ENCODE measurements at places on chromosomes 12 and 14.

DNA sequence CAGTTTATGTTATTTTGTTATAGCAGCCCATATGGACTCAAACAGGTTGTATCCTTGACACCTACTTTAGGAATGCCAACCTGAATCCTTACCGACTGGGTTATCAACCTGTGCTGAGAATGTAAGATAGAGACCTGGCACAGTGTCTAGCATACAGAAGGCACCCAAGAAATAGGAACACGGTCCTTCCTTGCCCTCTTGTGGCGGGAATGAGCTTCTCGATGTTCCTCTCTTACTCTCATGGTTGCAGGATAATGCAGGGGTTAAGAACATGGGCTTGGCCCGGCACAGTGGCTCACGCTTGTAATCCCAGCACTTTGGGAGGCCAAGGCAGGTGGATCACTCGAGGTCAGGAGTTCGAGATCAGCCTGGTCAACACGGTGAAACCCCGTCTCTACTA is 6.5 kb downstream of the C12orf43 start:
- no peak for DNase-seq

- no peak for DNase-seq
Measured at GRCh38 chr14:80186301-80186800, 25.0 kb downstream of the DIO2 start.

- peak; percentile 86 for DNase-seq
Measured at GRCh38 chr14:90545966-90546751, 149.3 kb downstream of the CALM1 start.

DNA sequence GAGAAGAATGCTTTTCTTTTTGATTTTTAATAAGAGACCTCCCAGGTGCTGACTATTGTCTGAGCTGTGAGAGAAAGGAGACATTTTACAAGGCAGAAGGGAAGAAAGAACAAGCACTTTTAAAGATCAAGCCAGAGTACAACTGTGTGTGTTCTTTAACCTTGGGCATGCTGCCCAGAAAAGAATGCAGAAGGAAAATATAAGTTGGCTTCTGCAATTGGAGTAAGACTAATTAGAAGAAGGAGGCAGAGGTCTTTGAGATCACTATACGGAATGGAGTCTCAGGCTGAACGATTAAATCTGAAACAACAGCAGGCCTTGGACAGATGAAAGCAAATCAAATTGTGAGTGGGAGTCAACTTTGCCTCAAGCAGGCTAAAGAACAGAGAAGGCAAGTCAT is 230.5 kb downstream of the ATP23 start:
- DNase-seq, result no peak

DNA sequence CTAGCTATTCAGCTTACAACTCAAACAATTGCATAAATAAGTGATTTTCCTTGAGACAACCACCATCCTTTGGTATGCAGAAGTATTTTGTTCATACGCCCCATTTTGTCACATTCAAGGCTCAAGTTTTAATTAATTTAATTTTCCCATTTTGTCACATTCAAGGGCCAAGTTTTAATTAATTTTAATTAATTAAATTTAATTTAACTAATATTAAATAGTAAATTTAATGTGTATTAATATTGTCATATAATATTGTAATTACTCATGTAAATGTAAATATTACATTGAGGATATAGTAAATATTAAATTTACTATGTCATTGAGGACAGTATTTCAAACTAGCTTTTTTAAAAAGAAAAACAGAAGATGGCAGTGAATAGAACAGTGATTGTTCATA is 216.8 kb upstream of the GARIN2 start:
- no peak for DNase-seq

DNA sequence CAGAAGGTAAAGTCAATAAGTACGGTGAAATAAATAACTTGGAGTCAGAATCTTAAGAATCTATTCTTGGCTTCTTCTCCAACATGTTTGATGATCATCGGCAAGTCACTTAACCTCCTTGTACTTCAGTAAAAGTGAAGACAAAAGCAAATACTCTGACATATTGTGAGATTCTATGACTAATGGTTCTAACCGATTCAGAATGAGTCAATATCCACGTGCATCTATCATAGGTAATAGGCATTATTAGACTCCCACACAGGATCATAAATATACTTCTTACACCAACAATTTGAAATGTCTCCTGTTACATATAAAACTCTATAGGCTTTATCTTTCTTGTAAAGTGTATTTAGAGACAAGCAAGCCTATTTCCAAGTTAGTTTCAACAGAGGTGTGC is 144.4 kb upstream of the ATXN7L3B start:
- DNase-seq, result no peak

DNA sequence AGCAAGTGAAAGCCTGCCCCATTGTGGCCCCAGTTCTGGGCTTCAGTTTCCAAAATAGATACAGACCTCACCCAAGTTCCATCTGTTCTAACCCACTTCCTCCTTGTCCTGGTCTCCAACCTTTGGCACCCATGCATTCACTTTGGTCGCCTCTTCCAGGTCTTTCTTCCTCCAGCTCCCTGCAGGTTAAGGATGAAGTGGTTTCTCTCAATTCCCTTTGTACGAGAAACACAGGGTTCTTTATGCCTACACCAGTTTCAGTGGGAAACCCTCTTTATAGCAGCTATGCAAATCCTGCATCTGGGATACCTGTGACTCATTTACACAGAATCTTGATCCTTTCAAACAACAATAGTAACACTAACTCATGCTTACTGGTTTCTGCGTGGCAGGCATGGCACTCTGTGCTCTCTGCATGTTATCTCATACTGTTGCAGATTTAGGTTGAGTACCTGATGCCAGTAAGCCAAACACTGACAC is 110.6 kb upstream of the AMIGO2 start:
- no peak for DNase-seq

DNA sequence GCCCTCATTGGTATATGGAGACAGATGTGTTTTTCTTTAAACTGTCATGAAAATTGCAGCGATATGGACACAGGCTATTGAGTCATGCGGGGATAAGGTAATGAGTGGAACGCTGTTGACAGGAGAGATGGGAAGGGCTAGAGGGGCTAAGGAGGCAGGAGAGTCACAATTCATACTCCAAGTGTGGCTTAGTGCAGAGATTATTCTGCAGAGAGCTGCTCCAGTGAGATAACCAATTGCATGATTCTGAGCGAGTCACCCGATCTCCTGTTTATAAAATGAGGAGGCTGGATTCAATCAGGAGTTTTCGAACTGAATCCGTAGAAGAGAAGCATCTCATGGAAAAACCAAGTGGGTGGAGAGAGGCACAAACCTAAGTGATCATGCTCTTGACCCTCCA is 106.4 kb upstream of the PLEKHG7 start:
- DNase-seq, result no peak

- DNase-seq, result no peak
Measured at GRCh38 chr12:64219145-64219544, 3.0 kb downstream of the KICS2 start.

DNA sequence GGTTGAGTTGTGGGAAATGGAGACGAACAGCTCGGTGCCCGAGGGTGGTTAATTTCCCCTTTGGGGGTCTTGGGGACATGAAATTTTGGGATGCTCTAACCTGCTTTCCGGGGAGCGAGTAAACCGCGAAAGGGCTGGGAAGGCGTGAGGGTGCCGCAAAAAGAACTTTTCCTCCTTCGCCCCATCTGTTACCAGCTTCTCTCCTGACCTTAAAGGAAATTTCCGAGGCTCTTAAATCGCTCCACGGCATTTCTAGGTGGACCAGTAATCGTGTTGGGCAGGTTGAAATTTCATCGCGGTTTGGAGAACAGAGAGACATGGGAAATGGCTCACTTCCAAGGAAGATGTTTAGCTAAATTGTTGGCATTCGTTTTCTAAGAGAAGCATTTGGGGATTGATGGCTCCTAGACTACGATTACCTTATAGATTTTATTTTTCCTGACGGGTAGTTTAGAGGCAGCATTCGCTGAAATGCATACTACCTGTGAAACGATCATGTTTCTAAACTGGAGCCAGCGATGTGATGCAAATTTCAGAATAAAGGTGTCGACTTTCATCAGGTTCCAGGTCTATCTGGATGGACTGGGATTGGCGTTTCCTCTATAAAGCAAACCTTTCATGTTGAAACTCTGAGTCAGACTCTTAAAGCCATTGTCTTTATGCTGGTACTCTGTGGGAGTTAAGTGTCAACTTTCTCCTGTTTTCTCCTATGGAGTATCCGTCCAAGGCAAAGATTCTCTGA is 414.5 kb downstream of the PCNX1 start:
- DNase-seq, result peak; percentile 35

DNA sequence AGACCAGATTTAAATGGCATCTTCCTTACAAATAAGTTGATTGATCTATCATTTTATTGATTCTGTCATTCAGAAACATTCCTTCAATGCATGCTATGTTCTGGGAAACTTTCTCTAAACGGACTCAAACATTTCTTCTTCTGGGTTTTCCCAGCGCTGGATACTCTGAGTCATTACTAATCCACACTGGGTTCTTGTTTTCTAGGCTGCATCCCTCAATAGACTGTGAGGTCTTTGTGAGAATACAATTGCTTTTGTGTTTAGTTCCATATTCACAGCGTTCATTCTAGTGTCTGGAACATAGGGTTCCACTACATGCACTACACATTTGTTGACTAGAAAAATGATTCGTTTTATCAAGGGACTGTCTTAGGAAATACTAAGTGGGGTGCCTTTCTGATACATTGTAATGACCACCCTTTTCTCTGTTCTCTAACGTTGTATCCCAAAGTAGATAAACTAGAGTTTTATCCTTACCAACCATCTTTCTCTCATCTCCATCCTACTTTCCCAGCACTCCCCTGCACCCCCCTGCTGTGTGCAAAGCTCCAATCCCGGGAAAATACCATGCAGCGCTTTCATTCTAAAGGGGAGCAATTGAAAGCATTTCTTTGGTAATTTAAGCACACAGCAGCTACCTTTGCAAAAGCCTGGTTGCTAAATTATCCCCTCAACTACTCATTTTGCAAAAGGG is 878.7 kb downstream of the DIO2 start:
- DNase-seq, result no peak

GRCh38 chr14:72420749-72421474 is 473.0 kb downstream of the DPF3 start:
- peak; percentile 91 for DNase-seq

- no peak for DNase-seq
Measured at GRCh38 chr12:124833693-124834122, 30.0 kb downstream of the SCARB1 start.

DNA sequence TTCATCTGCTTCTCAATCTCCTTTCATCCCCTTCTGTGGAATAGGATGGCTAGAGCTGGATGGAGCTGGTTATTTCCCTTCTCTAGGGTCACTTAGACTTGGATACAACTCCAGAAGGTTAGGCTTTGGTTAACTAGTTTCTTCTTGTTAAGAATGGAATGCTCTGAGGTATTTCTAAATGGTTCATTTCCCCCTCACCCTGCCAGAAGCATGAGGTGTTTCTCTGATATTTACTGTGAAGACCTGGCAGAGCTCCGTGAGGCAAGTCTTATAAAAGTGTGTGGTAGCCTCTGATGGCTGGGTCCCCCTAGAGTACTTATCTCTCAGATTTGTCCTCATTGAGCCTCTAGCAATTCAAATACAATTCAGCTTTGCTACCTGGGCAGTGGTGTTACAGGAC is 207.9 kb downstream of the SLC16A7 start:
- DNase-seq, result no peak

DNA sequence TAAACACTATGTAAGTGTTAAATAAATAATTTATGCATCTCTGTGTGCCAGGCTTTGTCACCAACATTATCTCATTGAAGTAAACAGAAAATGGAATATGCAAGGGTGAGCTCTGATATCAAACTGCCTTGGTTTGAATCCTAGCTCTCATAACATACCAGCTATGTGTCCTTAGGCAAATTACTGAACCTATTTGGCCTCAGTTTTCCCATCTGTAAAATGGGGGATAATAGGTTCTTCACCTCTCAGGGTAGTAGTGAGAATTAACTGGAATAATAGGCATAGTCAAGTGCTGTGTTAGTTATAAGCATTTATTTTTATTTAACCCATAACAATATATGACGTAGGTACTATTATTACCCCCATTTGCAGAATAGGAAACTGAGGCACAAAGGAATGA is 190.8 kb upstream of the SRRM4 start:
- no peak for DNase-seq

DNA sequence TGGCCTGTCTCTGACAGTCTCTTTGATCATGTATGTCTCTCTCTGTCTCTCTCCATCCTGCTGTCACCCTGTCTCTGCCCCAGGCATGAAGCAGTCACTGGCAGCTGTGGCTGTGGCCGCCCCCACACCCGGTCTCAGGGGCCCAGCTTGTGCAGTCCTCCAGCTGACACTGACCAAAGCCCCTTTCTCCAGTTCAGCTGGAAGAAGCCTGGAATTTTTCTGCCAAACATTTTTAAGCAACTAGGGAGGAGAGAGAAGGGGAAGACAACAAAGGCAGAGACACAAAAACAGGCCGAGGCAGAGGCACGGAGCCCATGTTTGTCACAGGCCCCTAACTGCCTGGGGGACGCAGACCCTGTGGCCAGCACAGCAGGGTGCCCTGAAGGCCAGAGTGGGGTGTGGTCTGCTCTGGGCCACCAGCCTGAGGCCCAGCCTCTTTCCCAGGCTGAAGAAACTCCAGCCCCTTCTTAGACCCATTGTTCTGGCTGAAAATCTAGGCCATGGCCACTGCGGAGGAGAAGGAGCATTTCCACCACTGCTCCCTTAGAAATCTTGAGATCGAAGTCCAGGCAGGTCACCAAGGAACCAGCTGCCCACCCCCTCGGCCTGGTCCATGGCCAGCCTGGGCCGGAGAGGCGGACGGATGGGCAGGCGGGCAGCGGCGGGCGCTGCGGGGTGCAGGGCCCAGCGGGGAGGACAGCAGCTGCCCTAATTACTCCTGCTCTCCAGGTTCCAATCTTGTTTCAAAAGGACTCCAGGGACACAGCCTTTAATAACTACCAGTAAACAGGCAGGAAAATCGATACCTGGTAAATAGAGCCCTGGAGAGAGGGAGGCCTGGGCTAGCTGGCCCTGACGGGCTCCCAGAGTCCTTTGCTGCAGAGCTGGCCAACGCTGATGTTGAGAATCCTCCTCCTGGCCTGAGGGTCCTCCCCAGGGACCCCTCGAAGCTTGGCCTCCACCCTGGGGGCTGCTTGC is 14.9 kb downstream of the DTX1 start:
- no peak for DNase-seq

- no peak for DNase-seq
Measured at GRCh38 chr12:90915353-90915752, 39.6 kb downstream of the CCER1 start.

Measured in NCI-H1694 (cell line).